Left kidney (tissue), 8 donors: ENCODE measurements at places on chromosomes 6 and 20.

DNA sequence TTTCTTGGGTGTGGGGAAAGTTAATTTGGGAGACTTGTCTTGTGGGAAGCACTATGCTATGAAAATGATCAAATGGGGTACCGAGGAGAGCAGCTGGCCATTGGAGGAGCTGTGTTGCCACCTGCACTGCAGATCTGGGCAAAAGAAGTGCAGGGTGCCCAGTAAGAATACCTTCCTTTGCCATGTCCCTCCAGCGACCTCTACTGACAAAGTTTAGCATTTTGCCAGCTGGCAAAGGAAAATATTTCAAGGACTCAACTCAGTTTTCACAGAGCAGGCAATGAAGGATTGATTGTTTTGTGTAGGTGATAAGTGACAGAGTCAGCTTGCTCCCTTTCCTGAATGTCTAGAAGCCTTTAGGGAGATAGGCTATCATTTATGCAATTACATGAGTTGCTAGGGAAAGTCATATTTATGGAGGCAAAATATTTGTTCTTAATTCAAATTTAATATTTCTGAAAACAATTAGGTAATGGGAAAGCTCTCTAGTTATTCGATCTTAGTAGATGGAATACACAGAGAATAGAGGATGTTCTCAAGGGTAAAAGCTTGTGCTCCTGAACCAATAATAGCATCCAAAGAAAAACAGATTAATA is 118.4 kb downstream of the FARS2 start:
- DNase-seq: no peak

GRCh38 chr6:33894438-33894837 is 90.6 kb upstream of the MLN start:
- no peak for DNase-seq

- no peak for DNase-seq
Measured at GRCh38 chr20:26276554-26277210, 580.0 kb upstream of the ZNF337 start.

GRCh38 chr6:135693811-135694370 is 157.6 kb upstream of the PDE7B start:
- DNase-seq: no peak

- DNase-seq: no peak
Measured at GRCh38 chr6:113146878-113147277, 710.3 kb upstream of the MARCKS start.

DNA sequence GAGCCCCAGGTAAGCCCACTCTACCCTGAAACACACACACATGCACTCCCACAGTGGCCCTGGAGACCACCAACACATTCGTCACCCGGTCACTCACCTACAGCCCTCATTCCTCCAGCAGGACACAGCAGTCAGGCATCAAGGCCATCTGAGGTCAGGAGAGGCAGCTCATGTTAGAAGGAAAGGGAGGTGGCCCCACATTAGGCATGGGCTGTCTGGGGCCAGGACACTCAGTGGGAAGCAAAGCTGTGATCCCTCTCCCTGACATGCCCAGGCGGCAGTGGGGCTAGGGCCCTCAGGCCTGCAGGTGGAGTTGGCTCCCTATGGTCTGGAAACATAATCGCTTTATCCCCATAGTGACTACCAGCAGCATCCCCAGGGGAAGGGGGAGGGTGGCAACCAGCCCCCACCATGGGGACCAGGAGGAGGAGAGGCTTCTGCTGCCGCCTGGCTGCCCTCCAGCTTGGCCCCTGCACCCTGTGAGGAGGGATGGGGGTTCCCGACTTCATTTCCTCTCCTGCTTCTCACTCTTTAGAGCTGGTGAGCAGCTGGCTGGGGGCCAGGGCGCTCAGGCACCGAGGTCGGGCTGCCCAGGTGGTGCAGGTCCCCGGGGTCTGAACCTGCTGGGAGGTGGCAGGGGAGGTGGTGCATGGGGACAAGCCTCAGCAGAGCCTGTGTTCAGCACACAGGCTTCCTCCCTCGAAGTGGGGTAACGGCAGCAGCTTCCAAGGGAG is 76.6 kb upstream of the CST7 start:
- no peak for DNase-seq

DNA sequence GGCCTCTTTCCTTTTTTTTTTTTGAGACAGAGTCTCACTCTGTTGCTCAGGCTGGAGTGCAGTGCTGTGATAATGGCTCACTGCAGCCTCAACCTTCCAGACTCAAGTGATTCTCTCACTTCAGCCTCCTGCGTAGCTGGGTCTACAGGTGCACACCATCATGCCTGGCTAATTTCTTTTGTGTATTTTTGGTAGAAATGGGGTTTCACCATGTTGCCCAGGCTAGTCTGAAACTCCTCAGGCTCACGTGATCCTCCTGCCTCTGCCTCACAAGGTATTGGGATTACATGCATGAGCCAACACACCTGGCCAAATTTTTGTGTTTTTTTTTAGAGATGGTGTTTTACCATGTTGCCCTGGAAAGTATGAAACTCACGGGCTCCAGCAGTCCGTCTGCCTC is 29.3 kb downstream of the SRC start:
- no peak for DNase-seq

- no peak for DNase-seq
Measured at GRCh38 chr6:37669887-37670437, 27.7 kb downstream of the MDGA1 start.

DNA sequence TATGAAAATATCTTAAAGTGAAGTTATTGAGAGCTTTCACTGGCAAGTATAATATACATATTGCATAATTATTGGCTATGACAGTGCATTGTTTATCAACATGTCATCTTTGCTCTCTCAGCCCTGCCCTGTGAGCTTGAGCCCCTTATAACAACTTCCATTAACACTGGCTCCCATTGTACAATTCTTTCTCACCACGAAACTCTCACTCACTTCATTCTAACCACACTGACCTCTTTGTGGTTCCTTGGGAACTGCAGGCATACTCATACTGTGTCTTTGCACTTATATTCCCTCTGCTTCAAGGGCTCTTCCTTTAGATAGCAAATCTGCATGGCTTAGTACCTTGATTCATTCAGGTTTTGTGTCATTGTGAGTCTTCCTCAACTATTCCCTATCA is 411.8 kb downstream of the CDKAL1 start:
- no peak for DNase-seq

DNA sequence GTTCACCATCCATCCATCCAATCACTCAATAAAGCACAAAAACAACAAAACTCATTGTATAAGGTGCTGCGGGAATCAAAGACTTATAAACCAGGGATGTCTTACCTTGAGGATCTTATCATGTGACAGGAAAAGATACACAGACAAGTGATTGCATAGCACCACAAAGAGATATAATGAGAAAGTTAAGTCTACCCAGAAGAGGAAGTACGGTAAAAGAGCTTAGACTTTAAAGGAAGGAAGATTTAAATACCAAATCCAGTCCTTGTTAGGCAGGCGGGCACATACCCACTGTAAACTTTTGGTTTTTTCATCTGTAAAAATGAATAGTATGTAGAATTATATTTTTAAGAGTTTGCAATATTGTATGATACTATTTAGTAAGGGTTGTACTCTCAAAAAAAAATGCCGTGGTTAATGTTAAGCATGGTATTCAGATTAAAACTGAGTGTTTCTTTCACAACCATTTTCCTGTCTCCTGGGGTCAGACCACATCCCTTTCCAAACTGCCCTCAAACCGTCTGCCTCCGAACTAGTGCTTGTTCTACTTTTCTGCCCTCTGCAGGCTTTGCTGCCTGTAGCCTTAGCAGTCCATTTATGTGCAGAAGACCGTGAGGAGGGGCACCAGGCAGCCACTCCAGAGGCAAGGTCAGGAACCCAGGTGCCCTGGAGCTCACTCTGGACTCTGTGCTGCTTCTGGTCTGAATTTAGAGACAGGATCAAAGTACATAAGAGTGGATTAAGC is 179.5 kb upstream of the SYNDIG1 start:
- DNase-seq: no peak

- no peak for DNase-seq
Measured at GRCh38 chr6:149558029-149558428, 8.1 kb upstream of the GINM1 start.

- DNase-seq: no peak
Measured at GRCh38 chr6:56154076-56154475, 93.3 kb downstream of the COL21A1 start.
